Esophagus muscularis mucosa (tissue), 4 donors: ENCODE measurements at places on chromosomes 5 and 9. TPM values are rescaled to one million over a fixed set of nuclear protein-coding genes. Genes with fewer than 3 reads are reported as not detected.

DNA sequence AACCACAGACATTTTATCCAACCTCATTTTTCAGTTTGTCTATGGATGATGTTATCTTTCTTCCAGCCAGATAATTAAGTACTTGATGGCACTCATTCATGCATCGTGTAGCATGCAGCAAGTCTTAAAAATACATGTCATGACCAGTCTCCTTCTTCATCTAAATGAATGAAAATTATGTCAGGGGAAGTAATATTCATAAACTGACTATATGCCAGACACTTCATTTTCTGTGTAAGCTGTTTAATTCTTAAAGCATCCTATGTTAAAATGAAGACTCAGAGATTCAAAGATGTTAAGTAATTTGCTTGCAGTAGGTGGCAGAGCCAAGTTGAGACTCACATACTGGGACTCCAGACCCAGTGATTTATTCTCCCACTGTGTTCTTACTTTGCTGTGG, 181.7 kb upstream of the CD180 start:
- DNase-seq, result no peak
- H3K4me3 ChIP-seq, result no peak overlapping the region
- no peaks in the 10 kb centered on the region for H3K4me1 ChIP-seq
- H3K27me3 ChIP-seq, result no peaks in the 10 kb centered on the region

DNA sequence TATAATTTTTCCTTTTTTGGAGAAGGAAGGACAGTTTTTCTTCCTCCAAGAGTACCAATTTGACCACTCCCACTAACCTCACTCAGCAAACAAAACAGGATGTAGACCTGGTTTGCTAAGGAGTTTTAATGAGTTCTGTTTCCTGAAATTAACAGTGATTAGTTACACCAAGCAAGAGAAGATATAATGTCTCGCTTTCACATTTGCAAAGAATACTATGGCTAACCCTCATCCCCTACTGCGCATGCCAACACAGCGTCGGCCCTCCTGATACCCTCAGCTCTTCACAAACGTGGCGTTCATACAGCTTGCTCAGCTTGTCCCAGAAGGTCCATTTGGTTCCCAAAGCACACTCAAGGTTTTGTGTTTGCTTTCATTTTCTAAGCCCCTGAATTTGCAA, 41.9 kb upstream of the IPPK start:
- peaks cover 55% of the 10 kb centered on the region for H3K36me3 ChIP-seq
- no peaks in the 10 kb centered on the region for H3K27me3 ChIP-seq
- no peak overlapping the region for H3K4me3 ChIP-seq
- H3K4me1 ChIP-seq, result peaks cover 11% of the 10 kb centered on the region

- H3K4me1 ChIP-seq, result peaks cover 84% of the 10 kb centered on the region
- no peak for DNase-seq
- H3K27me3 ChIP-seq, result no peaks in the 10 kb centered on the region
- peaks cover 26% of the 10 kb centered on the region for H3K36me3 ChIP-seq
- peak overlapping the region; percentile 39 for H3K4me3 ChIP-seq
These were observed 51.2 kb downstream of the USP20 start for GRCh38 chr9:129886226-129887174.

The GPR21 gene
- total RNA-seq, result 0.52 TPM

The C9 gene
- not detected for total RNA-seq
